ENCODE measurements at places on chromosomes 2 and 18.

- no peak for DNase-seq
Measured at GRCh38 chr2:8790739-8791162, 46.7 kb downstream of the KIDINS220 start.

DNA sequence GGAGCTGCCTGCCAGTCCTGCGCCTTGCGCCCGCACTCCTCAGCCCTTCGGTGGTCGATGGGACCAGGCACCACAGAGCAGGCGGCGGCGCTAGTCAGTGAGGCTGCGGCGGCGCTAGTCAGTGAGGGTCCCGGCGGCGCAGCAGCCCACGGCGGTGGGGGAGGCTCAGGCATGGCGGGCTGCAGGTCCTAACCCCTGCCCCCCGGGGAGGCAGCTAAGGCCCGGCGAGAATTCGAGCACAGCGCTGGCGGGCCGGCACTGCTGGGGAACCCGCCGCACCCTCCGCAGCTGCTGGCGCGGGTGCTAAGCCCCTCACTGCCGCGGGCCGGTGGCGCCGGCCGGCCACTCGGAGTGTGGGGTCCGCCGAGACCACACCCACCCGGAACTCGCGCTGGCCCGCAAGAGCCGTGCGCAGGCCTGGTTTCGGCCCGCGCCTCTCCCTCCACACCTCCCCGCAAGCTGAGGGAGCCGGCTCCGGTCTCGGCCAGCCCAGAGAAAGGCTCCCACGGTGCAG is 867.4 kb downstream of the DSC3 start:
- no peak for DNase-seq

DNA sequence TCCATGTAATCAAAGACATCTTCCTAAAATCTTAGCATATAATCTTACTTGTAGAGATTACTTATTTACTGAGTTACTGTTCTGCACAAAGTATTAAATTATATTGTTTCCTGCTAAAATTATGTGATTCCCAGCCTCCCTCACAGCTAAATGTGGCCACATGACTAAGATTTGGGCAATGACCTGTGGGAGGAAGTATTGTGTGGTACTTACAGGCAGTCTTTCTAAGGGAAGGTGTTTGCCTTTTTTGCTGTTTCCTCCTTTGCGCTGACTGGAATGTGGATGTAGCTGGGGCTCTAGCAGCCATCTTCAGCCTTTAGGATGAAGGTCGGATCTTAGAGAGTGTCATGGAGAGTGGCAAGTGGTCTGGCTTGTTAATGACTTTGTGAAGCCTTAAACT is 146.3 kb upstream of the APCDD1 start:
- no peak for DNase-seq

DNA sequence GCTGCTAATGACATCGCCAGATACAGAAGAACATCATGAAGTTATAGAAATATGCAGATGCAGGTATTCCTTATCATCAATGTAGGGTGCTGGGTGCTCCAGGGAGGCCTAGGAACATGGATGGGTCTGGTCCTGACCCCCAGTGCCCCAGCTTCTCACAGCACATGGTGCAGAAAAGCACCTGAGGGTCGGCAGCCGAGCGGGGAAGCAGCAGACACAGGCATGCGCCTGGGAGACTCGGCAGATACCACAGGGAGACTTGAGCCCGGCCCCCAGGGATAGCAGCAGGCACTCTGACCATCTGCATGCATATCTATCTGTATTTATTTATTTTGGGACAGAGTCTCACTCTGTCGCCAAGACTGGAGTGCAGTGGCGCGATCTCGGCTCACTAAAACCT is 43.2 kb downstream of the TMEM18 start:
- no peak for DNase-seq

- DNase-seq = peak; percentile 40
Measured at GRCh38 chr2:30231996-30232800, 864 bp downstream of the LBH start.

DNA sequence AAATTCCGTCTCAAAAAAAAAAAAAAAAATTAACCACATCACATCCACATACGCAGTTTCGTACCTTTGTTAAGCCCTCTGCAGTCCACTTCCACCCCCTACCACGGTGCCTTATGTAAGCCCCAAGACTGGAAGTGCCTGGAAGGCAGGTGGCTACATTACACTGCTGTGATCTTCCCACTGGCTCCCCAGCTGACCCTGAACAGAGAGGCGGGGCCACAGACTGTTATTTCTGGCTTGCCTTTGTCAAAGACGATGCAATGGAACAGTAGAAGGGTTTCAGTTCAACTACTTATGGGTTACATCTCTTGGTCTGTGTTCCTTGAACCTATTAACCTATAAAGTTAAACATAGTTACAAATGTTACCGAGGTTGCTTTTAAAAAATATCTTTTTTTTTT is 15.7 kb upstream of the COX7A2L start:
- DNase-seq = no peak

- DNase-seq = no peak
Measured at GRCh38 chr2:20444993-20445910, 1.6 kb upstream of the RHOB start.

GRCh38 chr18:22951823-22952222 is 18.7 kb downstream of the RBBP8 start:
- DNase-seq = no peak

GRCh38 chr18:30342675-30343074 is 699.9 kb downstream of the DSC3 start:
- no peak for DNase-seq

- DNase-seq = no peak
Measured at GRCh38 chr18:54739476-54739875, 88.8 kb upstream of the RAB27B start.

- DNase-seq = no peak
Measured at GRCh38 chr2:150332383-150332782, 155.1 kb downstream of the RND3 start.

GRCh38 chr18:32200766-32201165 is 10.9 kb downstream of the MEP1B start:
- no peak for DNase-seq

- DNase-seq = no peak
Measured at GRCh38 chr2:102141970-102142828, at the start of gene IL1R1. TSS of gene IL1R1 (plus strand) at chr2:102142746. CDS start at chr2:102157725, 14,979 bp downstream.

DNA sequence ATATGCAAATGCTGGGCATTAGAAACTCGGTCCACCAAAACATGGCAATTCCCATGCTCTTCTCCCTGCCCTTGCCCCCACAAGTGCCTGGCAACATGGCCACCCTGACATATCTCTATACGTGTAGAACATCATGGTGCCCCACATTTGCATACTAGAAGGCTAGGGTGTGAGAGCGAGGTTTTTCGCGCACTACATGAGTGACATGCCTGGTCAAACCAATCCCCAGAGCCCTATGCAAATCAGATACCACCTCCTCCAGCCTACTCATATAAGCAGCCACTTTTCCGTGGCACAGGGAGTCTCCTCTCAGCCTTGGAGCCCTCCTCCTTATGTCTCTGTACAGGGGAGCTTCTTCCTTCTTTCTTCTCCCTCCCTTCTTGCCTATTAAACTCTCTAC is 296.1 kb upstream of the GULP1 start:
- DNase-seq = no peak

DNA sequence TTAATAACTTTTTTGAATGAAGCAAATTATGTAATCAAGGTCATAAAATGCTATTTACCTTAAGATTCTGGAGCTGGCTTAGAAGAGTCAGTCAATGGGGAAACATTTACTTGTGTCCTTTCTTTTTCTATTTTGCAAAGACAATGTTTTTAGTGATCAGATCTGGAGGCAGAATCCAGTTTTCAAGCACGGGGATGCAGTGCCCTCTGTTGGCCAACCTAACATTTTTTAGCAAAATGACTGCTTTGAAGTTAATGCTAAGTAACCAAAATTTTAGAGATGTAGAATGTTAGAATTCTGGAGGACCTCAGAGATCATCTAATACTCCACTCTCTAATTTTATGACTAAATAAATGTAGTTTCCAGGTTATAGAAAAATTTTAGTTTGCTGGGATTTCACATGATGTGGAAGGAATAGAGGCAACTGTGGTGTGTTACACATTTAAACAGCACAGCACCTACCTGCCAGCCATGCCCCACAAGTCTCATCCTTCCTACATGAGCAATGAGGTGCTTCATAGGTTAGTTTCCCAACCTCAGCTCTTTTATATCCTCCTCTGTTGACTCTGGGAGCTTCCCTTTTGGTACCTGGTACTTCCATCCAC is 23.6 kb upstream of the SLC9A4 start:
- peak; percentile 49 for DNase-seq

GRCh38 chr2:85754313-85755095 is 713 bp downstream of the ATOH8 start:
- DNase-seq = no peak

GRCh38 chr2:230821261-230821990 is 43.3 kb upstream of the ITM2C start:
- no peak for DNase-seq

DNA sequence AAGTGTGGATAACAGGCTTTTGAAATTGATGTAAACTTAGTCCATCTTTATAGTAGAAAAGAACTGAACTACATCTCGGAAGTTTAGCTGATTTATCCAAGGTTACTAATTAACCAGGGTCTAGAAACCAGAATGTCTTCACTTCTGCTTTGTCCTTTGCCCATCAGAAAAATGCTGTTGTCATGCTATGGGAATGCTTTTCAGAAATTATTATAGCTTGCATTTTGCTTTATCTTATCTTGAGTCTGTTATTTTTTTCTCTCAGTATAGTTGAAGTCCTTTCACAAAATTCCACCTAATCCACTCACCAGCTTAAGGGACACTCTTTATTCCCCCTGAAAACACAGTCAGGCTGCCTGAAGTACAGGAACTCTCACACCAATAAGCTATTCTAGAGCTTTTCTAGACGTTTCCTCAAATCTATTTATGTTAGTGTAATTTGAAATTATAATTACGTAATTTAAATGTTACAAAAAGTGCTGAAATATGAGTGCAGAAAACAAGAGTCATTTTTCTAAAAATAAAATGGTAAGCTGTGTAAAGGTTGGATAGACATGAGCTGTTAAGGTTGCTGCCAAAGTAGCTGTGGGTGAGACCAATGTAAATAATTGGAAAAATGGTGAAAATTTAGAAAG is 456.3 kb downstream of the TGIF1 start:
- no peak for DNase-seq

- no peak for DNase-seq
Measured at GRCh38 chr2:54763636-54764291, 40.3 kb downstream of the EML6 start.

DNA sequence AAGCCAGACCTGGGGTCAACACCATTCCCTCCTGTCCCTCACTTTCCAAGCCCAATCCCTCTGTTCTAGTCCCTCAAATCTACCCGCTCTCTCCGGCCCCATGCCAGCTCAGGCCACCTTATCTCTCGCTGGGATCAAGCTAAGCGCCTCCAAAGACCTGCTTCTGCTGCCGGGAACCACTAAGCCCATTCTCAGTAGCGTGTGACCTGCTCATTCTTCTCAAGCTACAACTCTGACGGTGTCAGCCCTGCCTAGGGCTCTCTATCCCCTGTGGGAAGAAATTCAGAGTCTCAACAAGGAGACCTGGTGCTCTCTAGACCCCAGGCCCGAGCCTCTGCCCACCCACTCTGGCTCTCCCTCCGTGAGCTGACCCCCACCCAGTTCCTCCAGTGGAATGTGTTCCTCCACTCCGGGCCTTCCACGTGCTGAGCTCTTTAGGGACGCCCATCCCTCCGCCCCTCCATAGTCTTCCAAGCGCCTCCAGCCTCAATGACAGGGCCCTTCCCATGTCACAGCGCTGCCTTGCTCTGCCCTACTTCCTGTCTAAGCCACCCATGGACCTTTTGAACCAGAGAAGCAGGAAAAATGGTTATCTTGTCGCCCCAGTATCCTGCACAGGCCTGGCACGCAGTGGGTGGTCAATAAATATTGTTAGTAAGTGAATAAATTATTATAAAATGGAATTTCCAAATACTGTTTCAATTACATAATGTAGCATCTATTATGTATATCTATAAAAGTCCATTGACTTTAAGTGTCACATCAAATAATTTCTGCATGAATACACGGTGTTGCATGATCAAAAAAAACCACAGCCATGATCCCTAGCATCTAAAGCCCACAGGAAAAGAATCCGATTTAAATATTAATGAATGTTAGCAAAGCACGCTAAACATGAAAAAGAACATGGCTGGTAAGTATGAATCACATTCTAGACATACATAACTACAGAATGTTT is 127.6 kb downstream of the ZNF516 start:
- DNase-seq = no peak

DNA sequence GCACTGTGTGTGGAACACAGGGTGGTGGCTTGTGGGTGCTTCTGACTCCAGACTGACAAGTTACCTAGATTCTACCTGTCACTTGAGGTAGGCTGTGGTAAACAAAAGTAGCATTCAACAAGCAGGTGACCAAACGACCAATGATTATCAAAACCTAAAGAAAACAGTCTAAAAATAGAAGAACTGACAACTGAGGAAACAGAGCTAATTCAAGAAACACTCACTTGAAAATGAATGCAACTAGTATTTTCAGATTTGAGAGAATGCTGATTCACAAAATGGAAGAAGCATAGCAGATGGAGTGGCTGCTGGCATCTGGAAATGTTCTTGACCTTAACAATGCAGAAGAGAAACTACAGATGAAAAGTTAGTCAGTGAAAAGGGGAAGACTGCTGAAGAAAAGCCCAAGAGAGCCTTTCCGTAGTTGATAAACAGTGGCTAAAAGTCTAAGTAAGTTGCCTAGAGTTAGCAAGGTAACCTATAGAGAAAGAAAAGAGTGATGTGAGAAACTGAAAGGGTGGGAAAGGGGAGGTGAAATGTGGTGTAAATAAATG is 170.4 kb downstream of the NCK2 start:
- no peak for DNase-seq

- no peak for DNase-seq
Measured at GRCh38 chr2:172944022-172944793, 131.4 kb upstream of the MAP3K20 start.

DNA sequence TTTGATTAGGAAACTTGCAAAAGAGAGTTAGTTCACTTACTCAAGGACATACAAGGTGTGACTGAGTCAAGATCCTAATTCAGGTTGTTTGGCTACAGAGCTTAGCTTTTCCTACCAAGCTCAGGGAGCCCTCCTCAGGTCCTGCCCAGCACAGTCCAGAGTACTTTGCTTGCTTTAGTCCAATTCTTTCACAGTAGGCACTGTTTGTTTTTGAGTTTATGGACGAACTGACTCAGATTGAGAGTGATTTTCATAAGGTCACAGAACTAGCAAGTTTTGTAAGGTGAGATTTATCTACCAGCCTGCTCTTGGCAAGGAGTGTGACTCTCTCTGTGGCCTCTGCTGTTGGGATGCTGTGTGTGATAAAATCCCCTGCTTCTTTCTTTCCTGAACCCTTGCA is 310.5 kb downstream of the PTPRM start:
- no peak for DNase-seq

GRCh38 chr2:67895227-67895941 is 167.4 kb downstream of the C1D start:
- DNase-seq = no peak

DNA sequence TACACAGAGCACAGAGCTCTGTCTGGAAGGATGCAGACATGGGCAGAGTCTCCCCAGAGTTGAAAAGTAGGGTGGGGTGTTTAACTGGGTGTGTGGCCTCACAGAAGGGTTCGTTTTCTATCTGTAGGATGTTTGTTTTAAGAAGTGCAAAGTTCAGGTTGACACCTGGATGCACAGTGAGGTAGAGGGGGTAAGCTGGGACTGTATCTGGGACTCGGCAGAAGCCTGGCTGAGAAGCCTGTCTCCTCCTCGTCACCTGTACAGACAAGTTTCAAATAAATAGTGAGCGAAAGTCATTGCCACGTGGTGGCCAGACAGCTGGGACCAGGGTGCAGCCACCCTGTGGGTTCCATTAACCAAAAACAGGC is 145.9 kb downstream of the KLHL29 start:
- DNase-seq = no peak

- no peak for DNase-seq
Measured at GRCh38 chr2:205501826-205502225, 180.5 kb upstream of the NRP2 start.
